Activated naive CD8-positive, alpha-beta T cell treated with anti-CD3 and anti-CD28 coated beads, Interleukin-2, amount 10 ng/mL, durations not matched to agents 7 days and 5 days (primary cell): ENCODE measurements at places on chromosomes 1 and 21. TPM values are rescaled to one million over a fixed set of nuclear protein-coding genes. Genes with fewer than 3 reads are reported as not detected.
A peak's percentile ranks its signal among the peaks of the same experiment; 100 is the strongest.

The TAS1R1 gene
- not detected for total RNA-seq

DNA sequence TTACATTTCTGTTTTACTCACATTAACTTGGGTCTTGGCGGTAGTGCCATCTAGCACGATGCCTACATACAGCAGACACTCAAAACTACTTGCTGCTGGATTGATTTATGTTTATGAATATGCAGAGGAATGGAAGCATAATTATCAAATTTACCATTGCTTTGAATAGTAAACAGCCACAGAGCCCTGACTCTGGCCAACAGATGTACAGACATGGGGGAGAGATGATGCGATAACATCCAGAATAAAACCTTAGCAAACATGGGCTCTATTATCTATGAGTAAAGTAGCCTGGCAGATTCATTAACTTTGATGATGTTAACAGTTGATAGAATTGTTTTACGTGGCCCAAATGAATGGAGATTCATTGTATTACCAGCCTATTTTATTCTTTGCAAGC lies 42.8 kb downstream of the PTGFR start:
- DNase-seq: no peak

The TNFRSF9 gene
- total RNA-seq: 2.7 TPM

DNA sequence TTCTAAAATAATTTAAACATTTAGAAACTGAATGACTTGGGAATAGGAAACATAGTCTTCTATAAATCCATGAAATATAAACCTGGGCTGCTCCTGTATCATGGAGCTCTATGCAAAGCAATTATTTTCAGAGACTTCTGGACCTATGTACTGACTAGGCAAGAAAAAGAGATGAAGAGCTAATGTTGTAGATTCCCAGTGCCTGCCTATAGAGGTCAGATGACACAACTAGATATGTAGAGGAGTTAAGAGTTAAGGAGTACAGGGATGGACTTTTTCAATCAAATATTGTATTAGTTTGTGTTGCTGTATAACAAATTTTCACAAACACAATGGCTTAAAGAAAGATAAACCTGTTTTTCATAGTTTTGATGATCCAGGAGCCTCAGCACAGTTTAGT lies 1434.5 kb downstream of the KCNT2 start:
- DNase-seq: no peak

DNA sequence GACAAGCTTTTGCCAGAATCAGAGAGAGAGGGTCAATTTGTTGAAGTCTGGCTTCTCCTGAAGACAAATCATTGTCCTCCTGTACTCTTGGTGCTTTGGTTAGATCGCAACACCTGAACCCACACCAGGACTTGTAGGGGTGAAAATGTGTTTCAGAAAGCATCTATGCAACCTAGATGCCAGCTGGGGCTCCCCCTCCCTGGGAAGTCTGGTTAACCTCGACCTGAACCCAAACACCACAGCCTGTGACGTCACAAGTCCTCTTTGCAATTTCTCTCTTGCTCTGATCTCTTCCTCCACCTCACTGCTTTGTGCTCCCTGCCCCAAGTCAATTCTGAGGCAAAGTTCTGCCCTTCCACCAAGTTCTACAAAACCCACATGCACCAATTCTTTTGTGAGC lies 42.8 kb upstream of the USP24 start:
- peak; percentile 72 for DNase-seq

GRCh38 chr21:17900990-17901385 lies 81.8 kb upstream of the C21orf91 start:
- DNase-seq: no peak

DNA sequence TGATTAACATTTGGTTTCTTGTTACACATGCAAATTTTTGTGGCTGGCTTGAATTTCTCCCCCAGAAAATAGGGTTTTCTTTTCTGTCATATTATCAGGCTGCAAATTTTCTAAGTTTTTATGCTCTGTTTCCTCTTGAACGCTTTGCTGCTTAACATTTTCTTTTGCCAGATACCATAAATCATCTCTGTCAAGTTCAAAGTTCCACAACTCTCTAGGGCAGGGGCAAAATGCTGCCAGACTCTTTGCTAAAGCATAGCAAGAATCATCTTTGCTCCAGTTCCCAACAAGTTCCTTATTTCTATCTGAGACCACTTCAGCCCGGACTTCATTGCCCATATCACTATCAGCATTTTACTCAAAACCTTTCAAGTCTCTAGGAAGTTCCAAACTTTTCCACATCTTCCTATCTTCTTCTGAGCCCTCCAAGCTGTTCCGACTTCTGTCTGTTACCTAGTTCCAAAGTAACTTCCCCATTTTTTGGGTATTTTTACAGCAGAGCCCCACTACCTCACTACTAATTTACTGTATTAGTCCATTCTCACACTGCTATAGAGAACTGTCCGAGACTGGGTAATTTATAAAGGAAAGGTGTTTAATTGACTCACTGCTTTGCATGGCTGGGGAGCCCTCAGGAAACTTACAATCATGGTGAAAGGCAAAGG lies 486.9 kb upstream of the NCAM2 start:
- DNase-seq: no peak

The VWA5B1 gene
- total RNA-seq: not detected

GRCh38 chr1:156693848-156694689 lies 11.3 kb downstream of the CRABP2 start:
- no peak for DNase-seq

- DNase-seq: no peak
Observed at GRCh38 chr1:47424336-47424982, 8.4 kb downstream of the FOXE3 start.

The LCE7A gene
- not detected for total RNA-seq

- no peak for DNase-seq
Observed at GRCh38 chr1:231416901-231417300, 5.2 kb downstream of the EGLN1 start.

- no peak for DNase-seq
Observed at GRCh38 chr1:151048645-151049032, 1.1 kb downstream of the C1orf56 start.

The RAVER2 gene
- total RNA-seq: 9.2 TPM

The ICOSLG gene
- total RNA-seq: 1.5 TPM

- DNase-seq: no peak
Observed at GRCh38 chr1:115862403-115862802, 21.5 kb upstream of the NHLH2 start.
